ENCODE measurements at places on chromosomes 7 and 10.
A peak's percentile ranks its signal among the peaks of the same experiment; 100 is the strongest.

- H3K27me3 ChIP-seq, result no peaks in the 10 kb centered on the region
- no peaks in the 10 kb centered on the region for H3K36me3 ChIP-seq
- no peaks in the 10 kb centered on the region for H3K4me1 ChIP-seq
- H3K27ac ChIP-seq, result no peak overlapping the region
- no peak overlapping the region for H3K4me3 ChIP-seq
- no peak for DNase-seq
Measured at GRCh38 chr7:48259463-48260280, 88.4 kb downstream of the ABCA13 start.

DNA sequence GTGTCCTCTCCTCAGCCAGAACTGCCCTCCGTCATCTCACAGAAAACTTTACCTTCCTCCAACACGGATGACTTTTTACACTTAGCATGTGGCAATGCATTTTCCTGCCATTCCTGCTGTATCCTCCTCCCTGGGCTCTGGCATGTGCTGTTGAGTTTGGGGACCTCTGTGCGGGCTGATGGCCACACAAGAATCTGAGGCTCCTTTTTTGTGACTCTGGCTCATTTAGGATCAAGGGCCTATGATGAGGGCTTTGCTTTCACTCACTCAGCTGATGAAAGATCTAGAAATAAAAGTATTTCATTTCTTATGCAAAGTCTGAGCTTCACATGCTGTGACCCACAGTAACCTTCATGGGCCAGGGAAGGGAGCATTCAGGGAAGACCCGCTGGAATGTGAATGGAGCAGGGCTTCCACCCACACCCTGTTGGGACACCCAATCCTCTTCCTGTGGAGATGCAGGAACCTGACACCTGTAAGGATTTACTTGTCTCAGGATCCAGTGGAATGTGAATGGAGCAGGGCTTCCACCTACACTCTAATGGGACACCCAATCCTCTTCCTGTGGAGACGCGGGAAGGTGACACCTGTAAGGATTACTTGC is 500.3 kb upstream of the MKI67 start:
- H3K27me3 ChIP-seq, result no peaks in the 10 kb centered on the region
- H3K4me1 ChIP-seq, result no peaks in the 10 kb centered on the region
- DNase-seq, result no peak
- no peaks in the 10 kb centered on the region for H3K36me3 ChIP-seq
- no peak overlapping the region for H3K4me3 ChIP-seq

GRCh38 chr10:75238182-75239095 is 2.7 kb upstream of the COMTD1 start:
- H3K4me3 ChIP-seq, result no peak overlapping the region
- H3K4me1 ChIP-seq, result peaks cover 19% of the 10 kb centered on the region
- peak; percentile 68 for DNase-seq
- no peaks in the 10 kb centered on the region for H3K36me3 ChIP-seq

DNA sequence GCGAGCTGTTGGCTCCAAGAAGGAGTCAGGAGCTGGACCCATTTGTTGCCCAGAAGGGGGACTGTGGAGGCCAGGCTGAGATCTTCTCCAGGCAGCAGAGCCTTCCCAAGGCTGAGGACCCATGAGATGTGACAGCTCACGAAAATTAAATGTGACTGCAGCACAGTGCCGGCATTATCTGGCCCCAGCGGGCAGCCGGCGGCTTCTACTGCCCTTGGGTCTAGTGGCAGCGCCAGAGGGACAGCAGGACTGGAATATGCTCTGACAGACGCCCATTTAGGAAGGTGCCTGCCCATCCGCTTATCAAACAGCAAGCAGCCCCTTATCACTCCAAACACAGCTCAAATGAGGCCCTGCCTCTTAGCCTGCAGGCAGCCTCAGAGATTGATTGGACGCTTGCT is 122.9 kb upstream of the LYZL2 start:
- H3K36me3 ChIP-seq, result no peaks in the 10 kb centered on the region
- H3K27ac ChIP-seq, result no peak overlapping the region
- peak; percentile 59 for DNase-seq
- H3K4me1 ChIP-seq, result no peaks in the 10 kb centered on the region
- no peaks in the 10 kb centered on the region for H3K27me3 ChIP-seq

- no peak overlapping the region for H3K4me3 ChIP-seq
- no peak for DNase-seq
- no peak overlapping the region for H3K27ac ChIP-seq
- no peaks in the 10 kb centered on the region for H3K27me3 ChIP-seq
Measured at GRCh38 chr7:32015133-32015532, 55.1 kb downstream of the PDE1C start.

DNA sequence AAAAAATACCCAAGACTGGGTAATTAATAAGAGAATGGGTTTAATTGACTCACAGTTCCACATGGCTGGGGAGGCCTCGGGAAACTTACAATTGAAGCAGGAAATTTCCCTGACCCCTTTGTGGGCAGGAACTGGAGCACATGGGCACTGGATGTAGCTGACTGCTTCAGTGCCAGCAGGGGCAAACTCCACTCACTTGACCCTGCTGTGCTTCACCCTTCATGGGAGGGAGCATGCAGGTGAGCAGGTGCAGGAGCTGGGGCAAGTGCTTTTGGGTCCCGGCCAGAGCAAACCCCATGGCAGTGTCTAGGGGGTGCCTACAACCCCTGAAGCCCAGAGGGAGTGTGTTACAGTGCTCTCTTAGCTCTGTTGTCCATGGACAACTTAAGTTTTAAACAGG is 132.6 kb downstream of the AKR1D1 start:
- no peak for DNase-seq
- no peaks in the 10 kb centered on the region for H3K27me3 ChIP-seq
- no peak overlapping the region for H3K27ac ChIP-seq
- H3K36me3 ChIP-seq, result no peaks in the 10 kb centered on the region
- H3K4me3 ChIP-seq, result no peak overlapping the region
- H3K4me1 ChIP-seq, result no peaks in the 10 kb centered on the region

DNA sequence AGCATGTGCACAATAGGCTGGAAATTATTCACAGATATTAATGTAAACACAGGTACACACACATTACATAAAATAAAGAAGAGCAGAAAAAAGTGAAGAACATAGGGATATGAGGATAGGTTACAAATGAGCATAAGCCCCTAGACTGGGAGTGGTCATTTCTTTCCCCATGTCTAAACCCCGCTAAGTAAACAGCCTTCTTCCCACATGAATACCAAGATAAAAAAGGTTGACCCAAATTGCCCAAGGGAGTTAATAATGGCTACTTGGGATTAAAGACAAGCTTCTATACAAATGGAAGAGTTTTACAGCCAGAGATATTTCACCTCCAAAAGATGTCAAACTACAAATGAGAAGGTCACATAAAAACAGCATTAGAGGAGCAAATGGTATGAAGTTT is 527.1 kb upstream of the CELF2 start:
- no peak overlapping the region for H3K4me3 ChIP-seq
- H3K4me1 ChIP-seq, result no peaks in the 10 kb centered on the region
- H3K36me3 ChIP-seq, result no peaks in the 10 kb centered on the region

DNA sequence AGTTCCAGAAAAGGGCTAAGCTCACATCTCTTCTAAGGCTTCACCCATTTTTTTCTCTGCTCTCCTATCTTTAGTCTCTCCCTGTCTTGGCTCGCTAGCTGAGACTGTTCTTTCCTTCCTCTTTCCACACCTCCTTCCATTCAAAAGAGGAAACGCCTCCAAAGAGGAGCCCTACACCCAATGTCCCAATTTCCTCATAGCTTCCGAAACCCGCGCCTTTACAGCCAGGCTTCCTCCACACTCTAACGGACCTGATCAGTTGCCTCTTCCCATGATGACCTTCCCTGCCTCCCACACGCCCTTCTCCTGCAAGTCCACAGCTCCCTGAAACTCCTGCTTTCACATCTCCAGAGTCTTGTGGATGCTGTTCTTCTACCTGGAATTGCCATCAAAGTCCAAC is 71.7 kb downstream of the COBL start:
- H3K4me1 ChIP-seq, result peaks cover 3% of the 10 kb centered on the region
- no peak overlapping the region for H3K27ac ChIP-seq
- H3K27me3 ChIP-seq, result no peaks in the 10 kb centered on the region
- no peaks in the 10 kb centered on the region for H3K36me3 ChIP-seq
- DNase-seq, result no peak

GRCh38 chr10:108591417-108591816 is 1331.9 kb downstream of the XPNPEP1 start:
- no peak for DNase-seq
- no peaks in the 10 kb centered on the region for H3K36me3 ChIP-seq
- H3K27ac ChIP-seq, result no peak overlapping the region

DNA sequence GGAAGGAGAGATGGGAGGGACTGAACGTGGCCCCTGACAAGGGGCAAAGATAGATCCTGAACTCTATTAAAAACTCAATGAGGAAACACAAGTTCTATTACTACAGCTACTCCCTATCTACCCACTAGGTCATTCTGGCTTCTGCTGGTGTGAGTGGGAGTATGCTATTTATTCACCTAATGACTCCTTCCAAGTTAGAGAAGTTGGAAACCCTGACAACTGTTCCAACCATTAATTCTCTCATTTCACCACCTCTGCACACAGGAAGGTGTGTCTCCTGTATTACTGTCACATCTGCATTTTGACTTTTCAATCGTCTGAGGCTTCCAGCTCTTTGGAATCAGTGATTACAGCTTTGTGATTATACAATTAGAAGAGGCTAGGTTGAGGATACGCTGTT is 169.4 kb upstream of the ADO start:
- no peak for DNase-seq
- H3K4me3 ChIP-seq, result no peak overlapping the region
- H3K27me3 ChIP-seq, result no peaks in the 10 kb centered on the region
- H3K27ac ChIP-seq, result no peak overlapping the region
- peaks cover 15% of the 10 kb centered on the region for H3K4me1 ChIP-seq

DNA sequence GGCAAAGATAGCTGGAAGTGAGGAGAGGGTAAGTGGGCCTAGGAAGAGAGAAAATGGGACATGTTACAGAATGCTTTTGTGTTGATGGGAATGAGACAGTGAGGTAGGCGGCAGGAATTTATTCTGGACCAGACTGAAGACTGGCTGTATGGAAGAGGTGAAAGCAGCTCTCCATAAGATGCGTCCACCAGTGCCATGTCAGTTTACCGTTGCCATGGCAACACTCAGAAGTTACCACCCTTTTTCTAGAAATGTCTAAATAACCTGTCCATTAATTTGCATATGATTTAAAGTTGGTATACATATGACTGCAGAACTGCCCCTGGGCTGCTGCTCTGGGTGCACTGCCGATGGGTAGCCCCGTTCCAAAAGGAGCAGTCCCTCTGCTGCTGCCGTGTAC is 46.7 kb downstream of the RAB18 start:
- no peaks in the 10 kb centered on the region for H3K27me3 ChIP-seq
- H3K4me3 ChIP-seq, result no peak overlapping the region
- H3K36me3 ChIP-seq, result no peaks in the 10 kb centered on the region
- no peak for DNase-seq
- no peaks in the 10 kb centered on the region for H3K4me1 ChIP-seq
- no peak overlapping the region for H3K27ac ChIP-seq

DNA sequence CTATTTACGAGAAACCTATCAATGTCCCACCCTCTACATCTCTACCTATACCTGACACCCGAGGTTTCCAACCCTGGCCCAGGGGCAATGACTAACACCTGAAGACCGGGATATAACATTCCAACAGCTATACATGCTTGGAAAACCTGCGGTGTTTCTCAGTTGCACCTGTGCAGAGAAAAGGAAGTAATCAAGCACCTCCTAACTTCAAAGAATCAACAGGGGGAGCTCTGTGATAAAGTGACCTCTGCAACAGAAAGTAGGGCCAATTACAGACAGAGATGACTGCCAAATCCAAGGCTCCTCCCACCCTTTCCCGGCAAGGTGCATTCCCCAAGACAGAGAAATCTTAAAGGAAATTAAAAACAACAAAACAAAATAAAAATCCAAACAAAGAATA is 41.3 kb downstream of the CCDC6 start:
- no peaks in the 10 kb centered on the region for H3K36me3 ChIP-seq
- DNase-seq, result no peak
- peaks cover 14% of the 10 kb centered on the region for H3K4me1 ChIP-seq
- H3K27ac ChIP-seq, result no peak overlapping the region
- H3K27me3 ChIP-seq, result no peaks in the 10 kb centered on the region
- no peak overlapping the region for H3K4me3 ChIP-seq

GRCh38 chr10:132689721-132690360 is 96.1 kb downstream of the NKX6-2 start:
- DNase-seq, result peak; percentile 70
- no peak overlapping the region for H3K27ac ChIP-seq
- peaks cover 5% of the 10 kb centered on the region for H3K4me1 ChIP-seq
- H3K4me3 ChIP-seq, result no peak overlapping the region
- H3K36me3 ChIP-seq, result peaks cover 8% of the 10 kb centered on the region

- no peaks in the 10 kb centered on the region for H3K27me3 ChIP-seq
- no peak overlapping the region for H3K4me3 ChIP-seq
- peaks cover 100% of the 10 kb centered on the region for H3K36me3 ChIP-seq
Measured at GRCh38 chr7:99624484-99624883, 7.7 kb downstream of the ZSCAN25 start.

DNA sequence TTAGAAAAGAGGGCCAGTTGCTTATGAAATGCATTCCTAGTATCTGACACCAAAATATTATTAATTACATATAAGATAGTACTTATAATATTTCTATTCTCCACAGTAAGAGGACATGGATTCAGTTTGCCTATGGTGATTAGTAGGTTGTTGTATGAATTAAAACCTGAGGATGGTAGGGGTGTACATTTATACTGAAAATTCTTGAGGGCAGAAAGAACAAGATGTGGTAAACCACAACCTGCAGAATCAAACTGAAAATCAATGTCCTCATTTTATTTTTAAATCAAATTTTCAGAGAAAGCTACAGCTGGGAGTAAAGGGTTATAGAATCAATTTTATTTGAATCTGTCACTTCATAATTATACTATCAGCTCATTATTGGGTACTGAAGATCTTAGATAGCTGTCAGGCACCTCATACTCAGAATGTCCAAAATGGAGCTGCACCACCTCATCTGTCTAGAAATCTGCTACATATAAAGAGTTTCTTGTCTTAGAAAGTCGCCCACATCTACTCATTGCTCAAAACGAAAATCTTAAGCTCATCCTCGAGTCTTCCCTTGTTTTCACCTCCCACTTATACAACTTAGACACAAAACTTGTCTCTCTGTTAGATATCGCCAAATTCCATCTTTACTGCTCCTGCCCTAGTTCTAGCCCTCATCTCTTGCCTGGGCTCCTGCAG is 65.4 kb downstream of the MYO3A start:
- no peak overlapping the region for H3K27ac ChIP-seq
- H3K4me3 ChIP-seq, result no peak overlapping the region
- DNase-seq, result no peak
- H3K4me1 ChIP-seq, result no peaks in the 10 kb centered on the region

DNA sequence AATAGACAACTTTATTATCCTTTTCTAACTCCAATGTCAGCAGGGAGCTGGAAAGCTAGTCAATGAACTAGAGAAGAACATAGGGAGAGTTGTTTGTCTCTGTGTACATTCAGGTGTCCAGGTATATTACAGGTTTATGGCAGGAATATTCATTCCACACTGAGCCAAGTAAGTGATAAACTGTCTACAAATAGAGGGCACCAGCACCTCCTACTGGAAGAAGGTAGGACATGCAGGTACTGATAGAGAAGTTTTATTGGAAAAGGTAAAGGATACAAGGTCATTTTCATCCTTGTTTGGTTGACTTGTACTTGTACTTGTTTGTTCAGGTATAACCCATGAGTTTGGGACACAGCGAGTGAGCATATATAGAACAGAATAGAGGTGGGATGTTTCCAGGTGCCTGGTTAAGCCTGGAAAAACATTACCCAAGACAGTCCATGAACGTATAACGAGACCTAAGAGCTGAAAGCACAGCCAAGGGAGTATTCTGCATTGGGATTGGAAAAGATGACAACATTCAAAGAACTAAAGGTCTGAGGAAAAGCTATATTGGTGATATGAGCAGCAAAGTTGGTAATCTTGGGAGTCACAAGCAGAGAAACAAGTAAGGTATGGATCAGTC is 61.4 kb upstream of the PPP1R3C start:
- H3K4me3 ChIP-seq, result no peak overlapping the region
- no peak overlapping the region for H3K27ac ChIP-seq
- no peaks in the 10 kb centered on the region for H3K36me3 ChIP-seq
- H3K27me3 ChIP-seq, result no peaks in the 10 kb centered on the region
- H3K4me1 ChIP-seq, result no peaks in the 10 kb centered on the region

All from upper lobe of left lung (tissue), 6 donors.